Activated CD4-positive, alpha-beta T cell treated with anti-CD3 and anti-CD28 coated beads for 1 hour (primary cell): ENCODE measurements at places on chromosomes 5 and 9.
A peak's percentile ranks its signal among the peaks of the same experiment; 100 is the strongest.

DNA sequence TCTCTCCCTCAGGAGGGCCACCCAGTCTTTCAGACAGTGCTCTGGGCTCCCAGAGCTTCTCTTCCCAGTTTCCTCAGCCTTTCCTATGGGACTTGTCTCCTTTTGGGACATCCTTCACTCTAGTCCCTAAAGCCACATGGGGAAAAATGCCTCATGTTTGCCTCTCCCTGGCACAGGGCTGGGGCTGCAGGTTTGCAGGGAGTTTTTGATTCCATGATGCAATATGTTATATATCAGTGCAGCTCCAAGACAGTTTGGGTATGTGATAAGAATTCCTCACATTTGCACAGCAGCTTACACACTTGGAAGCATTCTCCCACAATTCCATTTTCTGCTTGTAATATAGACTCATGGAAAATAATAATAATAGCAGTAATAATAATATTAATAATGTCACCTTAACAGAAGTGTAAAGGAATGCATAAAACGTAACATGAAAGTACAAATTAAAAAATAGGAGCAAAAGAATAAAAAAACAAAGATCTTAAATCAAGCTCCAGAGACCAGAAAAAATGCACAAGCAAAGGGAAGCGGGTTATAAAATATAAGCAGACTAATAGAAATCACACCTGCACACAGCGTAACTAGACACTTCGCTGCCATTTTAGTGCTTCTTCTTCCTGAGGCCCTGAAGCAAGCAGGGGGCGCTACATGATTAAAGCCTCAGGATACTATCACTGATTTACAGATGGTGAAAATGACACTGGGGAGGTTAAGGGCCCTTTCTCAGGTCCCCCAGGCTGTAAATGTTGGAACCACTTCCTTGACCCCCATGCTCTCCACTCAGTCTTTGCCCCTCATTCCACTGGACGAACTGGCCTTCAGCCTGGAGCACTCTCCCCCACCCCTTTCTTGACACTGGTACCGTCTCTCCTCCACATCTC, 70.0 kb upstream of the IL17B start:
- DNase-seq: no peak

DNA sequence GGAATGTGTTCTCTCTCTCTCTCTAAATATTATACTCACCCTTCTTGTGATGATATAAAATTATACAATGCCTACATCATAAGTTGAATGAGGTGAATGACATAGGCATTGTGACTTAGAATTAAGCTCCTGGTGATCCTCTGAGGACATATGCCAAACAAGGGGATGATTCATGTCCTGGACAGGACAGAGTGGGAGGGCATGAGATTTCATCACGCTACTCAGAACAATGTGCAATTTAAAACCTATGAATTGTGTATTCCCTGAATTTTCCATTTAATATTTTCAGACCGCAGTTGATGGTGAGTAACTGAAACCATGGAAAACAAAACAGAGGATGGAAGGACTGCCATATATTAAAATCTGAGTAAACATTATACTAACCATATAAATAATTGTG, 782.2 kb upstream of the NUDT12 start:
- DNase-seq: no peak

GRCh38 chr9:77756449-77756848, 108.3 kb upstream of the GNA14 start:
- DNase-seq: no peak

DNA sequence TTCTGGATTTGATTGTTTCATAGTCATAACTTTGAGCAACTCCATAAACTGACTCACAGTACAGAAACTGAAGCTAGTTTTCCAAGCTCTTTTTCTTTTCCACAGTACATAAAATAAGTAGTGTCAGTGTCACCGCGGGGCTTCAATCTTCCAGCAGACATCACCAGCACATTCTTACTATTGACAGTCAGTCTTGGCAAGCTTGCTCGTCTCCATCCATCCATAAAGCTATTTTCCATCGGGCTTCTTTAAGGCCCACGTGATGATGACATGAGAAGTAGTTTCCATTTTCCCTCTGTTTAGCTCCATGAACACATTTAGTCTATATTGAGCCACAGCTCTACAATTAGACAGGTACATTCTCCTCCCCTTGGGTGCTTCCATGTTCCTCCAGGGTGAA, 443.4 kb downstream of the KDM4C start:
- no peak for DNase-seq

- DNase-seq: no peak
Measured at GRCh38 chr5:93570294-93571113, 10.5 kb downstream of the NR2F1-AS1 start.

DNA sequence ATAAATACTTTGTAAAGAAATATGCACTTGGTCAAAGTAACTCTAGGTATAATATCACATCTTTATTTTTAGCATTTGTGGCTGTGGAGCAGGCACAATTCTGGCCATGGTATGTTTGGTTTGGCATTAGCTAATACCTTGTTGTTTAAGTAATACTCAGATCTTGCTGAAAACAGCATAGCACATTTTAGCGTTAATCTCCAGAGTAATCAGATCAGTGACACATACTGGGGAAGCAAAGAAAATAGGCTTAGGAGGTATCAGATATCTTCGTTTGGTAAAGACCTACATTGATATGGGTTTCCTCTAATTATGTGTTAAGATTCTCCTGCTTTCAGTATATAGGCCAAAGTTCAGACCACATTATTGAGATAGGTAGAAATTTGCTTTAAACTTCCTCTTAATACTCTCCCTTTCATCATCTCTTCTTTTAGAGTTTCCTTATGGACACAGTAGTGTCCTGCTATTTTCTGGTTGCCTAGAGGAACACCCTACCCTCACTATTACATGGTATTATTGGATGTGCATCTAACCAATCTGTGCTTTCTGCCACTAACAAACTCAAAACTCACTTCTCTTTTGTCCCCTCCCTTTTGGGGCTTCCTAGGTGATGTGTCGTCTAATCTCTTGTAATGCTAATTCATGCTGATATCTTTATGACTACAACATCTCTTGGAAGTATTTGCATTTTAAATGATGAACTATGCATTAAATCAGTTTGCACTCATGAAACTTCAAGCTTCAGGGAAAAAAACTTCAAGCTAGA, 437.3 kb upstream of the ADAMTSL1 start:
- no peak for DNase-seq

DNA sequence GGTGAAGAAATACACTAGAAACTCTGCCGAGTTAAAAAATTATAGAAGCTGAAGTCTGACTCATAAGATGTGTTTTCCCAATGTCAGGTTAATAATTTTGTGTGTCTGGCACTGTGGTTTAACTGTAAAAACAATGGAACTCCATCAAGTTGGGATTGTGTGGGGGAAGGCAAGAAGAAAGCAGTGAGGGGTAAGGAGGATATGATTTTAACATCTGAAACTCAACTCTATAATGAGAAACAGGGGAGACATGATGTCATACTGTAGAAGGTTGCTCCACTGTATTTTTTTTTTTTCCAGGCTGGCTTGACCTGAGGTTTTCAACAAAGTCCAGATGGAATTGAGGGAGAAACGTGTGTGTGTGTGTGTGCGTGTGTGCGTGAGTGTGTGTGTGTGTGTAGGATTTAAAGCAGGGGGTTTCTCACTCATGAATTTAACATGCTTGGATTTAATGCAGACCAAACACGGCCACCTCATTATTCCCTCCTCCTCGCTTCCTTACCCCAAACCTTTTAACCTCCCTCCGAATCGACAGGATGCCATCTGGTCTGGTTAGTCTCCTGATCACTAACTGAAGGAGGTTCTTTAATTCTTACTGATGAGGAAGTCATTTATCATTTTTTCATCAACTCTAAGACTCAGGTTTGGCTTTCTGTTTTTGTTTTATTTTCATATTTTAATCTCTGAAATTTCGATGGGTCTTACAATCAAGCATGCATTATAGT, 140.2 kb upstream of the LPAR1 start:
- DNase-seq: no peak

DNA sequence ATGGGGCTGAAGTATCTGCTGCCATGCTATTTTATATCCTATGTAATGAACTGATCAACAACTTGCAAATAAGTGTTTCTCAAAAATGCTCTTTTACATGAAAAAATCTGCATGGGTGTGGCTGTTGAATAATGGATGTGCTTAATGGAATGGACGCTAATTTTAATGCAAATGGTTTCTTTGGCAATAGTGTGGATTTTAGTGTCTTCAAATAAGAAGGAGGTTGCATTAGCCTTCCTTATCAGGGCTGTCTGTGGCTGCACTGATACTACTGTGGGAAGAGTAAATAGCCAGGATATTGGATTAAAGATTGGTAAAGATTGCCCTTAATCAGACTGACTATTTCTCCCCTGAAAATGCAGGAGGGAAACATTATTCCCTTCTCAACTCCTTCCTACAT, 121.9 kb upstream of the STK32A start:
- DNase-seq: no peak

DNA sequence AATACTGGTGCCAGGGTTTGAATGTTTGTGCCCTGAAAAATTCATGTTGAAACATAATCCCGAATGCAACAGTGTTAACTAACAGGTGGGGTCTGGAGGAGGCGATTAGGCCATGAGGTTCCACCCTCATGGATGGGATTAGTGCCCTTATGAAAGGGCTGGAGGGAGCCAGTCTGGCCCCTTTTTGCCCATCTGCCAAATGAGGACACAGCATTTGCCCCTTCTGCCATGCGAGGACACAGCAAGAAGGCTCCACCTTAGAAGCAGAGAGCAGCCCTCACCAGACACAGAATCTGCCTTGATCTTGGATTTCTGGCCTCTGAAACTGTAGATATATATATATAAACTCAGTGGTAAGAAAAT, 32.6 kb upstream of the RNF130 start:
- no peak for DNase-seq

- no peak for DNase-seq
Measured at GRCh38 chr5:2749514-2750025, 1.9 kb downstream of the IRX2 start.

GRCh38 chr9:113348437-113348836, 904 bp upstream of the BSPRY start:
- DNase-seq: no peak

GRCh38 chr5:176573564-176574296, 24.6 kb downstream of the CDHR2 start:
- DNase-seq: peak; percentile 66

GRCh38 chr5:141992349-141992963, 20.4 kb downstream of the GNPDA1 start:
- DNase-seq: peak; percentile 64

DNA sequence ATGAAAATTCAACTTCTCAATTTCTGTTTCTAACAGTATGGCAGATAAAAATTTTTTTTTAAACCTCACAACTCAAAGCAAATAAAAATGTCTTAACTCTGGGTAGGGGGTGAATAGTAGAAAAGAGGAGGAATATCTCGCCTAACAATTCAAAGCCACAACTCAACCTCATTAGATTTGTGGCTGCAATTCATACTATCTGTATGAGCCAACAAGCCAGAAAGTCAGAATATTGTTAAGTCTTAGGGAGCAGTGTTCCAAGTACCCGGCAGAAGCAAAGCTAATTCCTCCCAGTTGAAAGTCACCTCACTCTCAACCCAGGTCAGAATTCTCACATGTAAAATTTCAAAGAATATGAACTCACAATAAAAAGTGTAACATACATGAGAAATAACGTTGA, 15.0 kb downstream of the PJA2 start:
- no peak for DNase-seq
